ENCODE measurements at places on chromosomes 3 and 15. TPM values are rescaled to one million over a fixed set of nuclear protein-coding genes. Genes with fewer than 3 reads are reported as not detected.

- DNase-seq, result peak; percentile 68
These were observed 5.5 kb downstream of the BCL6 start for GRCh38 chr3:187739561-187740332.

TMEM45A gene
- total RNA-seq, result 4.7 TPM

DNA sequence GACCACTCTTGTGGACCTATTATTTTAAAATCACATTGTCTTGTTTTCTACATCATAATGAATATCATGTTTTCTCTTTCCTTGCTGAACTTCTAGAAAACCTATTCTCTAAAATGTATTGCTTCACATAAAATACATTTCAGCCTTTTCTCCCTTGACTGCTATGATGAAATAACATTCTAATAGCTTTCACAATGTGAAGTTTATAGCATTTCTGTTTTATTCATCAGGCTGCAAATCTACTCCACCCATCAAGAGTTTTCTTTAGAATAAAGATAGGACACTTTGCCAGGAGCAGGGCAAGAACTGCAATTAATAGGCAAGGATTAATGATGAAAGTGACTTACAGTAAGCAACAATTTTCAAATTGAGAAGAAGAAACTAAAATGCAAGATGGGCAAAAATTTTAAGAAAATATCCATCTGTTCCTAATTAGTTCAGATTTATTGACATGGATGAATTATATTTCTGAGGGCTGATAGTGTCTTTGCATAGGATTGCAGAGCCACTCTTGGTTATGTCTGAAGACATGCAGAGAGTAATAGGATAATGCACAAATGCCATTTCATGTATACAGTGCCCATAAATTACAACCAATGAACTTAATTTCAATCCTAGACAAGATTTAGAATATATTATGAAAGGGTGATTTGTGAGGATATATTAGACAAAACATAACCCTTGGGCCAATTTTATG, 21.7 kb downstream of the LEKR1 start:
- no peak for DNase-seq

DNA sequence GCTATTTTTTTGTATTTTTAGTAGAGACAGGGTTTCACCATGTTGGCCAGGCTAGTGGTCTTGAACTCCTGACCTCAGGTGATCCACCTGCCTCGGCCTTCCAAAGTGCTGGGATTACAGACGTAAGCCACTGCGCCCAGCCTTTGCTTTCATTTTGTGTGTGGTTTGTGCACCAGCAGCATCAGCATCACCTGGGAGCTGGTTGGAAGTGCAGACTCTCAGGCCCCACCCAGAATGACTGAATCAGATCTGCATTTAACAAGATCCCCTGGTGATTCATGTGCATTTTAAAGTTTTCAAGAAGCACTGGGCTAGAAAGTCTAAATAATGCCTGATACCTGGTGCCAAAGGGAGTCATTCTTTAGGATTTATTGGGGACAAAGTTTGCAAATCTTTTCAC, 73.4 kb upstream of the BNIP2 start:
- no peak for DNase-seq

ALG1L2 gene
- total RNA-seq, result not detected

NR1I2 gene
- not detected for total RNA-seq

CMTM8 gene
- total RNA-seq, result 3.1 TPM

KBTBD8 gene
- 9.8 TPM for total RNA-seq

- no peak for DNase-seq
These were observed 38.4 kb upstream of the SLC6A11 start for GRCh38 chr3:10777627-10778026.

DNA sequence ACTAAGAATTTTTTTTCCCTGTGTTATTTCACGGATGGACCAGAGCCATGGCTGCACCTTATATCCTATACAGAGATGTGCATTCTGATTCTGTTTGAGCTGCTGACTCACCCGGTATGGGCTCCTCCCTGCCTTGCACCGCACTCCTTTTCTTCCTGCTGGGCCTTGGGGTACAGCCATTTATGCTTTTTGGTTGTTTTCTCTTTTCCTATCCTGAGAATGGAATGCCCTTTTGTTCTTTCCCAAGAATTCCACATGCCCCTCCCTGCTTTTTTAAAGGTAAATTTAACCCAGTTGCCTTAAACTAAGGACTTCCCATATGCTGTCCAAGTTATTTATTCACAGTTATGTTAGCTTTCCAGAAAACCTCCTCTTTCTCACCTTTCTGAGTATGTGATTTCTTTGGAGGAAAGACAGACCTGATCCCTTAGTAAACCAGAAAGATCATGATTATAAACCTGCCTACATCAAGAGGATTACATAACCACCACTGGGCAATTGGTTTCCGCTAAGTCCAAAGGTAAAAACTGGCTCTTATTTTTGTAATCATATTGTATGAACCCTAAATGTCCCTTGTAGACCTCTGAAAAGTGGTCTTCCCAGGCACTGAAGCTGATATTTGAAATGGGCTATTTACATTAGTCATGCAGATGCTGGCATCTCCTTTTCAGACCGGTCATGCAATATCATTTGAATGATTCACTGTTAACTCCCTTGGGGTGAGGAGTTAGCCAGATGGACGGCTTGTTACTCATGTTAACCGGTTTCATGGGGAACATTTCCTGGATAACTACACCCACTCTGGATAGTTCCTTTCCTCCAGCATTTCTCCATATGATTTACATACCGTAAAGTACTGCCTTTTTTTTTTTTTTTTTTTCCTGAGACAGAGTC, 45.5 kb downstream of the TMOD3 start:
- peak; percentile 38 for DNase-seq

DNA sequence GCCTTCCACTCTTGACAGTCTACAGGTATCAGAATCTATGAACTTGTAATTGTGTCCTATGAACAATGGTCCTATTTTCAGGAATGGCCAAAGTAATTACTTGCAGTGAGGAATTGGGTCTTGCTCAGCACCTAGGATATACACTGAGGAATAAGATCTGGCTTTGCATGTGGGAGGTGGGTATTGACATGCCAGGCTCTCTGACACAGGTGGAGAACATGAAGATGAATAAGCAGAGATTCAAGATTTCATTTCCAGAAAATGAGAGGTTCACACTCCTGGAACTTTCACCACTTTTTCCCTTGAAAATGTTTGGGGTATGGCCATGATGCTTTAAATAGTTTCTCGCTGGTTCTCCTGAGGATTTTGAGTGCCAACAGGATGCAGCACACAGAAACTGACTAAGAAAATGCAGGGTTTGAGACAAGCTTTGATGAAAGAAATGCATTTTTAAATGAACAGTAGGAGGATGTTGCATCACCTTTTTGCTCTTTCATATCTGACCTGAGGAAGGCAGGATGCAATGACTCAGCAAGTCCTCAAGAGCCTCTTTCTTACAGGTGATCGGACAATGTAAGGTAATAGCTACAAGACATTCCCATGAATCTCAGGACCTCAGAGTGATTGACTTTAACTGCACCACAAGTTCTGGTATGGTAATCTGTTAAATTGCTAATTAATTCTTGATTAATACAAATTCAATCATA, 3.7 kb downstream of the HRG start:
- DNase-seq, result no peak

DNA sequence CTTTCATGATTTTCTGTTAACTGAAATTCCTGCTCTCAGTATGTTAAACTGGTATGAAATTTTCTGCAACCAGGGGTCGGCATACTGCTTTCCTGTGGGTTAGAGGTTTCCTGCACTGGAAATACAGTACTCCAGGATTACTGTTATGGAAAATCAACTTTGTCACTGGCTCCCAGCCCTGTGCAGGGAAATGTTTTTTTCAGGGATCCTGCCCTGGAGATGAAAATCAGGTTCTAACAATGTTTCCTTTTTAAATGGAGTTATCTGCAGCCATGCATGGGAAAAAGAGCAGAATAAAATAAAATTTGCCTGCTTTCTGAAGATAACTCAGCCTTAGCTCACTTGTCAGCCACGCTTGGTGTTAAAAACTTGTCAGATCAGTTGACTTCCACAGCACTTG, 220.4 kb downstream of the IL5RA start:
- no peak for DNase-seq

DNA sequence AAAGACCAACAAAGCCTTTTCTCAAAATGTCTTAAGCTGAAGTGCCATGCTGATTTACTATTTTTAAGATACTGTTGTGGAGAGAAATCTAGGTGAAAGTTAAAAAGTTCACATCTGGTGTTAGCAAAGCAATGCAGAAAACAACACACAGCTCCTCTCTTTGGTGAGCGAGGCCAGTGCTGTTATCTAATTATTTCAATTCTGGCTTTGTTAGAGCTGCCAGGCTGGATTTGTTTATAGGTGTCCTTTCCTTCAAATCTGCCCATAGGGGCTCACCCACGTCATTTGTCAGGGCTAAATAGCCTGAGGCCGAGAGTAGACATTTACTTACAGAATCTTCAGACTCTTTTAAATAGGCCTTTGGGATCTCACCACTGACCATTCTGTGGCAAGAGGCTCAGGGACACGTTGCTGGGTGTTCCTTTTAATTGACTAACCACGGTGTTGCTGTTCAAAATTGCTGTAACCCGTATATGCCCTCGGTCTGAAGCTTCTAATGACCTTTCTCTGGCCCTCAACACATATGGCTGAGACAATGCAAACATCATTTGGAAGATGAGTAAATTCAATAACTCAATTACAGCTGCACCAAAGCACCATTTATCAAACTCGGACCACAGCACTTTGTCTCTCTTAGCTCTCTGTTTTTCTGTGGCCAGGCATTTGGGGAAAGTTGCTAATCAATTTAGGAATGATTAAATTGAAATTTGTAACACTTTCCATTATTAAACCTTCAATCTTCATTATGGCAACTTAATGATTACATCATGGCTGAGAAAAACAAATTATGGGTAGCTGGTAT, 152.6 kb downstream of the PDZRN3 start:
- DNase-seq, result no peak
